ENCODE measurements at places on chromosomes 7 and 10.
A peak's percentile ranks its signal among the peaks of the same experiment; 100 is the strongest.

GRCh38 chr7:8261711-8262695 is at the start of gene ICA1:
TSS of gene ICA1 (minus strand) at chr7:8262167. CDS start at chr7:8235926, 26,241 bp downstream.
- DNase-seq = peak; percentile 7

- DNase-seq = no peak
These were observed 178.0 kb downstream of the CTNNA3 start for GRCh38 chr10:67518043-67518442.

DNA sequence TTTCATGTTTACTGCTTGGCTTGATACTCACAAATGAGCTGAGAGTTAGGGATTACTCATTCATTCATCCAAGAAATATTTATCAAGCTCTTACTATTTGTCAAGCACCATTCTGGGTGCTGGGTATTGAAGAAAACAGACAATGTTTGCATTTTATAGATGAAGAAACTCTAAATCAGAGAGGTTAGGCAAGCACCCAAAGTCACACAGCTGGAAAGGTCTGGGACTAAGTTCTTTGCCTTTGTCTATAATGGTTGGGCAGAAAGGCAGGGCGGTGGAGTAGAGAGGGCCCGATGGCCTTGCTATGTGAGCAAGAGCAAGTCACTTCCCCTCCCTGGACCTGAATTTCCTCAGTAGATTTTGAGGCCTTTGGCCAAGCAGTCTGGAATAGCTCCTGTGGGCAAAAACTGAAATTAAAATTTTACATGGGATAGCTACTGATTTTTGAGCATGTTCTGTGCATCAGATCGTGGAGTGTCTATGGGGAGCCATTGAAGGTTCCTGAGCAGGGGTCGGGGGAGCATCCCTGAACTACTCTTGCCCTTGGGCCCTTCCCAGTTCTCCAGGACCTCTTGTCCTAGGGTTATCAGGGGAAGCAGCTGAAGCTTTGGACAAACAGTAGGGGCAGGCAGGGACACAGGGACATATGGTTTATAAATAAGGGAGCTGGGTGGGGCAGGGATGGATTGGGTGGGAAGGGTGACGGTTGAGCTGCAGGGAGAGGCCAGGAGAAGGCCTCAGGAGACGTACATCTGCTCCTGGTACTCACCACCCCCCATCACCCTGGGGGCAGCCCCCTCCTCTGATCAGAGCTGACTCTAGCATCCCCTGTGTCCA is 23.3 kb downstream of the AQP1 start:
- no peak for DNase-seq

- peak; percentile 14 for DNase-seq
These were observed 3.8 kb downstream of the PTER start for GRCh38 chr10:16440396-16441133.

- no peak for DNase-seq
These were observed 49.5 kb downstream of the DIP2C start for GRCh38 chr10:639751-640672.

DNA sequence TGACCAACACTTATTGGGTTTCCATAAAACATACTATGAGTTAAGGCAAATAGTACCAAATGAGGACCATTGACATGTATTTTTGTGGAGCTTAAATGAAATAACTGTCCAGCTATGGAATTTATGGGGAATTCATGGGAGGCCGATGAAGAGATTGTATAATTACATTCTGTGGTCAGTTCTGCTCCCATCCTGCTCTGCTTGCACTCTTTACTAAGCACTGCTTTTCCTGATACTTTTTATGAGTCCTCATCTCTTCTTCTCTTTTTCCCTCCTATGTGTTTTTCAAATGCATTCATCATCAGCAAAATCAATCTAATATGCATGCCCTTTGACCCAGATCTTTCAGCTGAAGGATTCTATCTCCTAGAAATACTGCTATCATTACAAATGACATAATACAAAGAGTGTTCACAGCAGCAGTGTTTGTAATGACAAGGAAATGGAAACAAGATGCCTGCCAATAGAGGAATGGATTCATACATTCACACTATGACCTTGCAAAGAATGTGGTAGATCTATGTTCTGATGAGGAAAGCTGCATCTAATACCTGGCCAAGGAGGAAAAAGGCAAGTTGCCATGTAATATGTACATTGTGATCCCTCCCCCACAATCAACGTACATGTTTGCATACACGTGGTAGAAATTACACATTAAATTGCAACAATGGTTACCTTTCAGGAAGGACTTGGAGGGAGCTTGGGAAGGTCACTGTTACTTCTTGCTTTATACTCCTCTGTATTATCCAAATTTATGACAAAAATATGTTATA is 73.9 kb downstream of the PCGF5 start:
- DNase-seq = no peak

DNA sequence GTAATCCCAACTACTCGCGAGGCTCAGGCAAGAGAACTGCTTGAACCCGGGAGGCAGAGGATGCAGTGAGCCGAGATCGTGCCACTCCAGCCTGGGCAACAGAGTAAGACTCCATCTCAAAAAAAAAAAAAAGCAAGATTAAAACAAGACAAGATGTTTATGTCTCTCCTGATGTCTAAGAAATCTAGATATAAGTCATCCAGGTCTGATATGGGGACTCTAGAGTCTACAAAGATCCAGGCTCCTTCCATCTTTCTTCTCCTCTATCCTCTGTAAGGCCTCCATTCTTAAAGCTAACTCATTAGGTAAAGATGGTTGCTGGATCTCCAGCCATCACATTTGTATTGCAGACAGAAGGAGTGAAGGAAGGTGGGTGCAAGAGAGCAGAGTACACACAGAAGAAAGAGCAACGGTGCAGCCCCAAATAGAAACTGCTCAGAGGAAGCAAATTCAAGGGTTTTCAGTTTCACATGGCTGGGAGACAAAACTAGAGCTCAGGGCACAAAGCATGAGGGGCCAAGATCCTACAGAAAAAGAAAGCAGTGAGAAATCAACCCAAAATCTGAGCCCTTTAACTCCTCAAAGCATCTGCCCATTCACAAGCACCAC is 57.6 kb downstream of the USP6NL start:
- no peak for DNase-seq

DNA sequence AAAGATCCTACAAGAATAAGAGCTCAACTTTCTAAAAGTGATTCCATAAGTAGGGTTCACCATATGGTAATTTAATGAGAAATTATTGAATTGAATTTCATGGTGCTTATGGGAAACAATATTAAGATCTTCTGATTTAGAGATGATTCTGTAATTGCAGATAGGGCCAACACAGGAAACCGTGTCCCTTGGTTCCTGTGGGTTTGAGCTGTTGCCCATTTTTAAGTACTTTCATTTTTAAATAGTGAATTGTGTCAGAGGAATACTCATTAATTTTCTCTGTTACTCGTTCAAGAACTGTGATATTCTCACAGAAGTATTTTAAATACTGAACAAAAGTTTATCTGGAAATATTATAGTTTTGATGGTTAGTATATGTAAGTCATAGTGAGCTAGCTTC is 129.2 kb downstream of the SRI start:
- DNase-seq = no peak

GRCh38 chr7:88204525-88205110 is 15.2 kb downstream of the SRI start:
- no peak for DNase-seq

DNA sequence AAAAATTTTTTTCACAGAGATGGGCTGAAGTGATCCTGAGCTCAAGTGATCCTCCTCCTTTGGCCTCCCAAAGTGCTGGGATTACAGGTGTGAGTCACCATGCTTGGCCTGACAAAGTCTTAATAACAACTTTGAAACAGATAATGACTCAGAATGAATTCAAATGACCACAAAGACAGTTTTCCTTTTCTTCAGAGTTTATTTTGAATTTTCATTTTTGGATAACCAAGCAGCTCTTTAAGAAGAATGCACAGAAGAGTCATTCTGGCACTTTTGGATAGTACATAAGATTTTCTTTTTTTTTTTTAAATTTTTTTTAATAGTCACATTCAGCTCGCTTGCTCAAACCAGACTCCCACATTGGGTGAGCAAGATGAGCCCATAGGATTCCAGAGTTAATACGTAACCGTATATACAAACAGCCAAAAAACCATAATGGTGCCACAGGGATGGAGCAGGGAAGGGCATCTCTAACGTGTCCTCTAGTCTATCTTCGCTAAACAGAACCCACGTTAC is 43.0 kb upstream of the NMT2 start:
- peak; percentile 80 for DNase-seq

- no peak for DNase-seq
These were observed 86.7 kb upstream of the PRKAR2B start for GRCh38 chr7:106957766-106958165.

GRCh38 chr7:149586646-149587645 is 89.3 kb upstream of the ZNF746 start:
- DNase-seq = peak; percentile 52

- DNase-seq = no peak
These were observed 284.0 kb downstream of the PHTF2 start for GRCh38 chr7:78082556-78082955.

- DNase-seq = no peak
These were observed 266.4 kb upstream of the LYZL1 start for GRCh38 chr10:29022513-29022912.

DNA sequence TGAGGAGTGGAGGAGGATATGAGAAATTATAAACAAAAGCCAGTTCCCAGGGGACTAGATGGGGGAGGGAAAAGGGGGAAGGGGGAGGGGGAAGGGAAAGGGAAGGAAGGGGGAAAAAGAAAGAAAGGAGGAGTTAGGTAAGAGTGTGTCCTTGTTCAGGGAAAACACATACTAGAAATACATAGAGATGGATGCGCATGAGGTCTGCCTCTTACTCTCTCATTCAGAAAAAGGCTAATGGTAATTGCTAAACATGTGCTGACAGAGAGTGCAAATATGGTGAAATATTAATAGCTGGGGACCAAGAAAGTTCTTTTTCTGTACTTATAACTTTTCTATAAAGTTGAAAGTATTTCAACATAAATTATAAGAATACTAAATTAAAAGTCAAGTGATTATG is 64.5 kb downstream of the ZFAND4 start:
- DNase-seq = no peak

GRCh38 chr7:99457650-99458493 is 8.1 kb downstream of the ATP5MF start:
- DNase-seq = no peak

- DNase-seq = no peak
These were observed 48.8 kb downstream of the SH3PXD2A start for GRCh38 chr10:103806395-103807187.

- peak; percentile 15 for DNase-seq
These were observed 46.5 kb downstream of the TFEC start for GRCh38 chr7:115984105-115984504.

GRCh38 chr7:20906801-20907453 is 120.2 kb upstream of the SP8 start:
- DNase-seq = no peak

GRCh38 chr10:102832987-102833386 is 4.2 kb downstream of the CYP17A1 start:
- peak; percentile 19 for DNase-seq

- no peak for DNase-seq
These were observed 449.5 kb downstream of the GRID1 start for GRCh38 chr10:85916994-85917573.

- DNase-seq = no peak
These were observed 756.7 kb downstream of the GATA3 start for GRCh38 chr10:8811201-8811600.

- no peak for DNase-seq
These were observed 45.7 kb downstream of the IKZF1 start for GRCh38 chr7:50349963-50350944.

DNA sequence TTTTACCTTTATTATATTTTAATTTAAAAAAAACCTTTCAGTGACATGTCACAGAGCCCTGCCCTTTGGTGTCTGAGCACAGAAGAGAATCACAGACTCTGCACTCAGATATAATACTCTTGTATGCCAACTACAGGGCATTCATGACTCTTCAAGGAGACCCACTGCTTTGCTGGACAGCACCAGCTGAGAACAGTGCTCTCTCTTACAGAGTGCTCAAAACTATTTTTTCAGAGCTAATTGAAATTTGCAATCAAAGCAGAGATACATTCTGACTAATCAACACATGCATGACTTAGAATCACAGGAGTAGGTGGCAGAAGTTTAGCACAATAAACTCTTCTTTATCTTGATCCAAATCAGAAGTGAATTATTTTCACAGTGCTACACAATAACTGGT is 99.1 kb downstream of the OSBPL3 start:
- no peak for DNase-seq

- DNase-seq = peak; percentile 79
These were observed 503.2 kb downstream of the NRG3 start for GRCh38 chr10:82378146-82378545.

GRCh38 chr7:128247108-128247507 is 6.0 kb downstream of the LEP start:
- no peak for DNase-seq

GRCh38 chr7:19101909-19102308 is 15.5 kb downstream of the TWIST1 start:
- DNase-seq = no peak

GRCh38 chr7:151844071-151844824 is 32.7 kb downstream of the PRKAG2 start:
- DNase-seq = peak; percentile 25

GRCh38 chr10:110269374-110270318 is 35.1 kb downstream of the SMNDC1 start:
- DNase-seq = no peak

- no peak for DNase-seq
These were observed 18.3 kb upstream of the TMEM26 start for GRCh38 chr10:61471491-61471890.

- no peak for DNase-seq
These were observed at the start of gene ATOH7 for GRCh38 chr10:68231817-68232251. TSS of gene ATOH7 (minus strand) at chr10:68232113. CDS start at chr10:68231677, 436 bp downstream.

- no peak for DNase-seq
These were observed 6.5 kb downstream of the FOXL3 start for GRCh38 chr7:296373-296945.
